SJSA1 (cell line): ENCODE measurements at places on chromosomes 3 and 15.

DNA sequence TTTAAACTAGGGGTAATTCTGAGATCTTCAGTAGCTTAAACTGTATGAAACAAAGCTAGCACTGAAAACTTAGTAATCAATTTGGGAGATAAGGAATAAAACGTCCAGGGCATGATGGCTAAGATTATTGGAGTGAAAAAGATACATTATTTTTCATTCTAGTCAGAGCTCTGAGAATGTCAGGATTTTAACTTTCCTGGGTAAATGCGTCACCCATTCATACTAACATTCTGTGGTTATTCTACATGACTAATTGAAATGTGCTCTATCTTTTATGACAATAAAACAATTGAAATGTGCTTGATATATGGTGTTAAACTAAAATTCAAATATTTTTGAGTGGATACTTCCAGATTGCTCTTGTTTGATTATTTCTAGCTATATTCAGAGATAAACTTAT is 626.0 kb downstream of the EDEM1 start:
- peak; percentile 23 for DNase-seq

GRCh38 chr3:79086514-79086913 is 681.3 kb downstream of the ROBO1 start:
- DNase-seq: peak; percentile 44

- DNase-seq: no peak
Observed at GRCh38 chr3:174462916-174463315, 396.2 kb upstream of the NAALADL2 start.

GRCh38 chr15:81331600-81331999 is 7.7 kb upstream of the STARD5 start:
- DNase-seq: no peak
